HL-60 (cell line): ENCODE measurements at places on chromosomes 7 and 10.
A peak's percentile ranks its signal among the peaks of the same experiment; 100 is the strongest.

GRCh38 chr7:147915781-147916180 lies 674.8 kb upstream of the C7orf33 start:
- no peak for DNase-seq

DNA sequence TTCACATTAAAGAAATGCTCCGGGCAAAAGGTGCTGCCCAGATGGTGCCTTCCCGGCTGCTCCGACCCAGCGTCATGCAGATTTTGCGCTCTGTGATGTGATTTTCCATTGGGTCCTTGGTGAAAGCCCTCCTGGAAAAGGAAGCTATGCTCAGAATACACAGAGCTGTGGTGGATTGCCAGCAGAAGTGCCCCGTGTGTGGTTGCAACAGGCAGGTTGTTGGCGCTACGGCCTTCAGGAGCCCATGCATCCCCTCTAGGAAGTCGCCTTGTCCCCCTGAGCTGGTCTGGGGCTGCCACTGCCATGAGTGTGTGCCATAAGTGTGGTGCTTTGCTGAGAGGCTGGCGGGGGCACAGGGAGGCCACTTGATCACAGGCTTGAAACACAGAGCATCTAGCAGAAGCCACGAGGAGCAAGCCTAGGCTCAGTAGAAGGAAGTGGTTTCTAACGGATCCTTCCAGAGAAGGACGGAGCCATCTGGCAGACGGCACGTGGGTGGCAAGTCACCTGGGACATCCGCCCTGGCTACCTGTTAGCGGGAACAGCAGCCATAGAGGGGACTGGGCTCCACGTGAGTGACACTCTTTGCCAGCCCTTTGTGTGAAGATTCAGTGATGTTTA lies 210.9 kb downstream of the CUX1 start:
- peak; percentile 70 for DNase-seq

- DNase-seq: no peak
Observed at GRCh38 chr10:117537436-117537903, 5.1 kb upstream of the EMX2 start.

- DNase-seq: no peak
Observed at GRCh38 chr7:4140933-4141332, 541.2 kb upstream of the FOXK1 start.

DNA sequence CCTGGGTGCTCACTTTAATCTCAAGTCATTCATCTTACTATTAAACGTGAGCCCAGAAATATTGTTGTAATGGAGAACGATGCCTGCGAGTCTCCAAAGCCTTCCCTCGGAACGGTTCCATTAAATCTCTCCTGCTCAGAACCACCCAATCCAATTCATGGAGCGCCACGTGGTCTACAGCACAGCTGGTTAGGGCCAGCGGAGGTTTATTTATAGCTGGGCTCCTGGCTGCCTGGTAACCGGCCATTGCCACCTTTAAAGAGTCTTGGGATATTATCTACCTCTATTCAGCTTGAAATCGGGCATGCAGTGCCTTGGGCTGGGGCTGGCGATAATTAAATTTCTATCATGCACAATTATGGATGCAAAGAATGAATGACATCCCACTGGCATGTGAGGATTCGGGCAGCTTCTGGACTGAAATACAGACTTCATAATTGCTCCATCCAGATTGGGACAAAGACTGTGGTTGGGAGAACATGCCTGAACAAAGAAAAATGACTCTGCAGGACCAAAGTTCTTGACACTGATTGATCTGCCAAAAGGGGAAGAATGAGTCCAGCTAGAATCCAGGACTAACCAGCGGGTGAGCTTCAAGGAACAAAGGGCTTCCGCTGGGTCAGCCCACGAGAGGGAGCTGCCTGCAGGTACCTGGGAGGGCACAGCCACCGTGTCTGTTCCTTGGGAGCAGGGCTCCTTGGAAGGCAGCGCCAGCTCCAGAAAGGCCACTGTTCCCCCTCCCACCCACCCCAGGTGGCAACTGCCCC lies 7.3 kb downstream of the FAM20C start:
- no peak for DNase-seq

DNA sequence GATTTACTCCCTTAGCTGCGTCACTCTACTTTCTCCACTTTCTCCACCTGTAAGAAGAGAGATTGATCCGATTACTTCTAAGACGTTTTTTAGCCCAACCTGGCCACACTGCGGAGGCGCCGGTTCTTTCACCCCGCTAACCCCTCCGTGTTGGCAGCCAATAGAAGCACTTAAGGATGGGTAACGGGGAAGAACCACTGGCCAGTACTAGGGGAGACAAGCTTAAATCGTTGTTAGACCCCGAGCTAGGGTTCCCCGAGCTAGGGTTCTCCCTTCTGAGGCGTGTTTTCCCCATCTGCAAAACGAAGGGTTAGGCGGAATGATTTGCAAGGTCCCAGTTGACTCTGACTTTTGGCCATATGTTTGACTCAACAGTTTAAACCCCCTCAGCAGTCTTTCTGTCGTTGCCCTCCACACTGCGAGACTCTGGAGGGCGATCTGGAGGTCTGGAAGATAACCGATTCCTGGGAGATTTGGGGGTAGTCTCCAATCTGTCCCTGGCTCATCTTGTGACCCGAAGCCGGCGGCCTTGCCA lies 644 bp downstream of the UMAD1 start:
- DNase-seq: no peak

- DNase-seq: peak; percentile 42
Observed at GRCh38 chr7:134605978-134606923, 40.4 kb upstream of the BPGM start.

- no peak for DNase-seq
Observed at GRCh38 chr7:41573015-41573414, 129.9 kb downstream of the INHBA start.

- DNase-seq: no peak
Observed at GRCh38 chr10:50343702-50344331, 92.5 kb upstream of the ASAH2 start.

DNA sequence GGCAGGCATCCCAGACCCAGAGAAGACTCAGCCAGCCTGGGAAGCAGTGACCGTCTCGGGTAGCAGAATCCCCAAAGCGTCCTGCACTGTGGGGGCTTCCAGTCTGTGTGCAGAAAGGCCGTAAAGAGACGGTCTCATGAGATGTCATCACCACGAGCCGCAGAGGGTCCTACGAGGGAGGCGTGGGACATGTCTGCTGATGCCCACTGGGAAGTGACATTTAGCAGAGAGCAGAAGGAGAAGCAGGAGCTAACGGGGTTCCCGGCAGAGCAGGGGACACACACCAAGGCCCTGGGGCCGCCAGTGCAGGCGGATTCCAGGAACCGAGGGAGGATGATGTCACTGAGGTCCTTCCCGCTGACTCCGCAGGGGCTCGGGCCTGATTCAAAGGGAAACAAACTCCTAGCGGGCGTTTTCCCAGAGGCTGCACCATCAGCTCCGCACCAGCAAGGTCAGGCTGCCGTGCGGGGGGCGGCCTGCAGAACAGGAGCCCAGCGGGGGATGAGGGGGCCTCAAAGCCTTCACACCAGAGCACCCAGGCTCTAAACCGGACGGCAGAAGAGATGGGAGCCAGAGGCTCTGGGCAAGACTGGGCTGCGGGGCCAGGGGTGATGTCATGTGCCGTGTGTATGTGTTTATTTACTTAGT lies 85.4 kb upstream of the PDGFA start:
- no peak for DNase-seq

- DNase-seq: peak; percentile 32
Observed at GRCh38 chr7:133650069-133650468, 397.2 kb downstream of the EXOC4 start.

- no peak for DNase-seq
Observed at GRCh38 chr7:2116989-2117591, 115.7 kb downstream of the MAD1L1 start.

GRCh38 chr7:148967032-148967372 lies 61.3 kb downstream of the PDIA4 start:
- no peak for DNase-seq

GRCh38 chr7:128939075-128939860 lies 1.5 kb downstream of the IRF5 start:
- peak; percentile 41 for DNase-seq

GRCh38 chr7:158490171-158490782 lies 97.3 kb downstream of the PTPRN2 start:
- DNase-seq: no peak
